ENCODE measurements at places on chromosomes 6 and 20.

- no peak for DNase-seq
These were observed 8.9 kb upstream of the IGF2R start for GRCh38 chr6:159959976-159960384.

GRCh38 chr20:39822667-39823066 lies 860.5 kb downstream of the DHX35 start:
- DNase-seq, result no peak

- no peak for DNase-seq
These were observed 219.1 kb downstream of the MYLK4 start for GRCh38 chr6:2531426-2532215.

DNA sequence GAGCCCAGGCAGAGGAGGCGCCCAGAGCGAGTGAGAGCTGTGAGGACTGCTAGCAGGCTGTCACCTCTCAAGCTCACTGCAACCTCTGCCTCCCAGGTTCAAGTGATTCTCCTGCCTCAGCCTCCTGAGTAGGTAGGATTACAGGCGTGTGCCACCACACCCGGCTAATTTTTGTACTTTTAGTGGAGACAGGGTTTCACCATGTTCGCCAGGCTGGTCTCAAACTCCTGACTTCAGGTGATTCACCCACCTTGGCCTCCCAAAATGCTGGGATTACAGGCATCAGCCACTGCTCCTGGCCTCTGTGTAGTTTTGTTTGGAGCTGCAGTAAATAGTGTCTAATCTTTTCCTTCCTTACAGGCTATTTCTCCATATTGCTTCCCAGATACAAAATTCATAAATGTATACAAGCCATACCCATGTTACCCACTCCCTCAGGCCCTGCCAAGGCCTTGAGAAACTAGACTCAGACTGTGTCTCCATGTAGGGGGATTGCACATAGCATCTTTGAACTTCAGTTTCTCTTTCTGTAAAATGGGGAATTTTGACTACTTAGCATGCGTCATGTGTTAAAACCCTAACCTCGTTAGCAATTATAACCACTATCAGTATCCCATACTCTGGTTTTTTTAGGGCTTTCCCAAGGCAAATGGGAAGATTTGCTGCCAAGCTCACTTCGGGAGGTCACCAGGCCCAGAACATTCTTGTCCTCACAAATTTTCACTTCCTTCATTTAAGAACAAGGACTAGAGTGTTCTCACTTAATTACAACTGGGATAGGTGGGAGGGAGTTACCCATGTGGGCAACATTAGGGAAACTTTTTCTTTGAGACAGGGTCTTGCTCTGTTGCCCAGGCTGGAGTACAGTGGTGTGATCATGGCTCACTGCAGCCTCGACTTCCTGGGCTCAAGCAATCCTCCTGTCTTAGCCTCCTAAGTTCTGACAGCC lies 67.3 kb upstream of the DDR1 start:
- no peak for DNase-seq

- no peak for DNase-seq
These were observed 12.5 kb downstream of the CASP8AP2 start for GRCh38 chr6:89842228-89842627.

GRCh38 chr20:12358006-12358654 lies 440.4 kb downstream of the BTBD3 start:
- no peak for DNase-seq

Measured in heart left ventricle (tissue), 16 donors.